ENCODE measurements at places on chromosomes 5 and 9.

GRCh38 chr5:96537386-96537785 is 104.3 kb upstream of the PCSK1 start:
- DNase-seq: no peak

- DNase-seq: no peak
Observed at GRCh38 chr9:78030296-78030552, 1.4 kb downstream of the GNAQ start.

DNA sequence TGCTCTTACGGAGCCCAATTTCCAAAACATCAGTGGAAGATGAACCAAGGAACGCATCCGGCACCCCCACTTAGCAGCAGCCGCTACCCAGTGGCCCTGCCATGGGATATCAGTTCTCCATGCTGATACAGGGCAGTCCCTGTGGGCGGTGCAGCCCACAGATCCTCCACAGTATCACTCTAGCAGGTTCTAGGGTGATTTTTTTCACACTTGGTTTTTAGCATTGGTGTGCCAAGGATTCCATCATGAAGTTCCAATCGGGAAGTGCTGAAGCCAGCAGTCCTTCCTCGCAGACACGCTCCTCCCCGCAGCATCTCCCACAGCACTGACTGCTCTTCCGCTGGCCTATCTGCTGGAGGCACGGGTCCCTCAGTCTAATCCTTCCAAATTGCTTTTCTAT is 261.9 kb downstream of the SYK start:
- DNase-seq: no peak

DNA sequence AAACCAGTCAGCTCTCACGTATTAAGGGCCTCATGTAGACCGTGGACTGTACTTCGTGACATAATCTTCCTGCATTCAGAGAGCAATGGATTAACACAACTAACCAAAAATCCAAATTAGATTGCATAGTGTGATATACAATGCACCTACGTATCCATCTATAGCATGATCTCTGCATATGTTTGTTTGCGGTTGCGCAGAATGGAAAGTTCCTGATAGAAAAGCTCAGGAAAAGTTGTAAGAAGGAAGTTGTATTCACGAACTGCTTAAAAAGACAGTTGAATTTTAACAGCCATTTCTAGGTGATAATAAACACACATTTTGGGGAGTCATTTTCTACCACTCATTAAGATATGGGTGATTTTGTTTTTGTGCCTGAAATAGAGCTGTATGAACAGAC is 869.0 kb downstream of the TLE4 start:
- no peak for DNase-seq

DNA sequence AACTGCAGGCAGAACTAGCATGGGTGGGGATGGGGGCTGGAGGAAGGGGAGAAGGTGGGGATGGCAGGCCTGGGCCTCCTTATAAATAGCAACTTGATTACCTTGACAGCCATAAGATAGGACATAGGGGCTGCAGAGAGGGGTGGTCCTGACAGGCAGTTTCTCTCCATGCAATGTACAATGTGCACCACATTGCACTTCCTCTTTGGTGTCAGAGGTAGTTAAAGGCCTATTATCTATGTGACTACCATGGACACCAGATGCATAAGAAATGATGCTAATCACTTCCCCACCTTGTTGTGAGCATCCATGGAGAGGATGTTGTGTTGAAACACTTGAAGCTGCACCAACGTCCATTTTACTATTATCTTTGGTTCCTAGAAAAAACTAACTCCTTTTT is 20.2 kb upstream of the SUB1 start:
- no peak for DNase-seq

DNA sequence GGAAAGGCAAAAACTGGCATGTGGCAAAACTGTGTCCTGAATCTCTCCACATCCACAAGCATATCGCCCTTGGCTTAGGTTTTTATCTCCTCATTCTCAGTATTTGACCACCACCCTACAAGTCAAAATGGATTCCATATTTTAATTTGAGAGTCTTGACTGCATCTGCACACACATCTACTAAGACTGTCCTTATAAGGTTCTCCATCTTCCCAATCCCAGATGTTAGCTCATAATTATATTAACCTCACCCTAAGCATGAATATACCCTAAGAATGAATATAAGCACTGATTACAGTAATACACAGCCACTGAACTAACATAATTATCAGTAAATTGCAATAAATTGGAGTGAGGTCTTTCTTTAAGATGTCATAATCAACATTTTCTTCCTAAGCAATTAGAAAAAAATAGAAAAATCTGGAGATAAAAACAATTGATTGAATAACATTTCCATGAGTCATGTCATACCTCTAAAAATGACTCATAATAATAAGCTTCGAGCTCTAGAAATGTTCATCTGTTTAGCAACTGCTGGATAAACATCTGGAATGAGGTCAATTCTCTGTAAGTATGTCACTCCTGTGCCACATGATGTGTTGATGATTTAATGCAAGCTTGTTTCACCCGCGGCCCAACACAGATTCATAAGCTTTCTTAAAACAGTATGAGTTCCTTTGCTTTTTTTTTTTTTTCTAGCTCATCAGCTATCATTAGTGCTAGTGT is 39.9 kb upstream of the PAM start:
- DNase-seq: no peak

GRCh38 chr5:766666-767431 is 17.7 kb downstream of the ZDHHC11B start:
- DNase-seq: no peak

DNA sequence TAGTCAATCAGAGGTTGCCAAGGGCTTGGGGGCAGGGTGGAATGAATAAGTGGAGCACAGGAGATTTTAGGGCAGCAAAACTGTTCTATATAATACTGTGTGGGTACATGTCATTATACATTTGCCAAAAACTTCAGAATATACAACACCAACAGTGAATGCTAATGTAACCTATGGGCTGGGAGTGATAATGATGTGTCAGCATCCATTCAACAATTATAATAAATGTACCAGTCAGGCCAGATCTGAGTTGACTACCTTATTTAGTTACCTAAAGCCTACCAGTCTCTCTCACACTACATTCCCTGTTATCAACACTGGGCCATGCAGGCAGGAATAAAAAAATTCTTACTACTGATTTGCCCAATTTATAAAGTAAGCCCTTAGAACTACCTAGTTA is 884.5 kb downstream of the TLE1 start:
- no peak for DNase-seq

GRCh38 chr5:126004636-126005035 is 418.6 kb upstream of the GRAMD2B start:
- DNase-seq: peak; percentile 95

- DNase-seq: no peak
Observed at GRCh38 chr9:24044576-24044975, 218.5 kb upstream of the ELAVL2 start.

DNA sequence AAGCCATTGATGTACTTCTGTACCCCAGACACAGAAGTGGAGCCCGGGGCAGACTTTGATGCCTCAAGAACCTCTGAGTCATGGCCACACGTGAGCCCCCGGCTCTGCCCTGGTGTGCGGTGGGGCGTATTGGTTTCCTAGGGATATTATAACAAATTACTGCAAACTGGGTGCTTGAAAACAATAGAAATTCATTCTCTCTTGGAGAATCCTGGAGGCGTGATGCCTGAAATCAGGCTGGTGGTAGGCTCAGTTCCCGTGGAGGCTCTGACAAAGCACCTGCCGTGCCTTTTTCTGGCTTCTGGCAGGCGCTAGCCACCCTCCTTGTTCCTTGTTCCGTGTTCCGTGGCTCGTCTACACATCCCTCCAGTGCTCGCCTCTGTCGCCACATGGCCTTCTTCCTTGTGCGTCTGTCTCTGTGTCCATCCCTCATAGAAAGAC is 24.2 kb downstream of the NEK6 start:
- DNase-seq: no peak

DNA sequence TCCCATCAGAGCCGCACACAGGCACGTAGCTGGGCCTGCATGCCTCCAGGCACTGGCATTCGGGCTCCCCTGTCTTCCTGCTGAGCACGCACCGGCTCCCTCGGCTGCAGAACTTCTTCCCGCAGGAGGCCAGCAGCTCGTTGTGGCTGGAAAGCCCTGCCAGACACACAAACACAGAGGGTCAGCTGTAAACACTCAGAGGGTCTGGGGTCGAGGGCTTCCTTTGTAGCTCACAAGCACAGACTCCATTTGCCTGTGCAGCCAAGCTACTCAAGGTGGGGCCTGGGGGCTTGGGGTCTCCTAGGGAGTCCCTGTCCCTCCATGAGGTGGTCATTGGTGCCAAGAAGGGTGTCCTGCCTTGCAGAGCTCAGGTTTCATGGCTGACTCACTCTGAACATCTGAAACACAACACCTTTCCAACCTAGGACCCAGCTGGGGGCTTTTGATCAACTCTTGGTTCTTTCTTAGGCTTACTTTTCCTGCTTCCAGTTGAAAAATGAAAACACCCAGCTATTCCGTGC is 211.4 kb downstream of the FSTL4 start:
- DNase-seq: no peak

DNA sequence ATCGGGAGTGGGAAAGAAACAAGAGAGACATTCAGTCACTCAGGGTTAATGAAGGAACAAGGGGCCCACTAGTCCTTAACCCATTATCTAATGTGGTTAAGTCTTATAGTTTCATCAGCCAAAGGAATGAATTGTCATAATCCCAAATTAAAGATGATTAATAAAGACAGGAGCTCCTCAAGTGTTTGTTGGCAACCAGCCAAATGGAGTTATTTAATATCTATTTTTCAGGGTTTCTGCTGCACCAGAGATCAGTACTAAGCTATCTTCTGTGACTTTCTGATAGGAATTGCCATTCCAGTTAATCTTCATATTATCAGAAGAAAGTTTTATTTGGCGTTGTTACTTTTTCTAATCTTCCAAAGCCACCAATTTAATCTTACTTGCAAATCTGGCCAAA is 34.0 kb upstream of the FCHO2 start:
- DNase-seq: no peak

GRCh38 chr5:133610489-133611356 is 1.6 kb downstream of the FSTL4 start:
- DNase-seq: no peak

DNA sequence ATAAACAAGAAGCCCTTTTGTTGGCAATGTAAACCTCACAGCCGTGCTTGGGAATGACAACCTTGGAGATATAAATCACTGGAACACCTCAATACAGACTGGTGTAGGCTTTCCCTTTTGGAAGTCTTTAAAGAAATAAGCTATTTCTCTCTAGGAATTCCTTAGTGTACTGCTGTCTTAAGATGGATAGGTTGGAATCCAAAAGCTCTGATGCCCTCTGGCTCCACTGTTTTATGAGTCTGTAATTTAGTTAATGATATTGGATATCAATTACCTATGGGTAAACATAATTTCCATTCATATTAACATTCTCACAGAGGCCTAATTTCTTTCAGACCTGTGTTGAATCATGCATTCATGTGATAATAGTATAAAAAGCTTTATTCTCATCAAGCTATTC is 435.9 kb upstream of the MPDZ start:
- no peak for DNase-seq

GRCh38 chr5:66306105-66306843 is 162.2 kb downstream of the SREK1 start:
- peak; percentile 26 for DNase-seq

GRCh38 chr5:178504340-178504960 is 85.7 kb downstream of the COL23A1 start:
- no peak for DNase-seq

- no peak for DNase-seq
Observed at GRCh38 chr5:135042595-135042994, 8.6 kb upstream of the PITX1 start.

- DNase-seq: no peak
Observed at GRCh38 chr5:36152324-36153297, 700 bp downstream of the SKP2 start.

- DNase-seq: no peak
Observed at GRCh38 chr5:112183103-112183711, 235.9 kb downstream of the EPB41L4A start.

DNA sequence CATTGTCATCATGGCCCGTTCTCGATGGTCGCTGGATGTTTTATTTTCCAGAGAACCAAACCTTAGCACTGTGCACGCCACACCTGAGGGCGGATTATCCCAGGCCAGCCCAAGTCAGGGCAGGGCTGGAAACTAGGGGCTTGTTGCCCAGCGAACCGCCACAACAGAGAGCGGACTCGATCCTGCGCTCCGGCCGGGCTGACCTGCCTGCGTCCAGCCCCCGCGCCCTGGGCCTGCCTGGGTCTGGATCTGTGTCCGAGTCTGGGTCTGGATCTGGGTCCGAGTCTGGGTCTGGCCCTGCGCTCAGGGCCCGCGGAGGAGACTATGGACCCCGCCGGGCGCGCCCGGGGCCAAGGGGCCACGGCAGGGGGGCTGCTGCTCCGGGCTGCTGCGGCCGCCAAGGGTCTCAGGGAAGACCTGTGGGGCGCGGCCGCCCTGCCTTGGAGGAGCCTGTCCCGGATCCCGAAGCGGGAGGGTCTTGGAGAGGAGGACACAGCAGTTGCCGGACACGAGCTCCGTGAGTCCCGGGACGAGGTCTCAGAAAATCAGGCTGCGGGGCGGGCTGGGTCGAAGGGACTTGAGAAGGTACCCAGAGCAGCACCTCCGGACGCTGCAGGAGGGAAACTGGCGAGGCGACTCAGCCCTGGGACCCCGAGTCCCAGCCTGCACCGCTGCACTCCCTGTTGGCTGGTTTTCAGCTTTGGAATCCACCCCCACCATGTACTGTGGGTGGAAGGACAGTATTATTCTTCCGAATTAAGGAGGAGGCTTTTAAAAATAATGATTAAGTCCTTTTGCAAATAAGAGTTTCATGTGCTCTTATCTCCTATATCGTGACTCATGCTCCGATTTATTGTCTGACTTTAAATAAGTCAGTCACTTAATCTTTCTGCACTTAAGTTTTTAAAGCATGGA is at the start of gene ANKDD1B:
ANKDD1B (plus strand) TSS at position 143 of the 915 bp plus-strand sequence; CDS start at position 325, 182 bp downstream.
- DNase-seq: no peak

GRCh38 chr9:33785914-33786313 is 9.4 kb upstream of the PRSS3 start:
- no peak for DNase-seq

DNA sequence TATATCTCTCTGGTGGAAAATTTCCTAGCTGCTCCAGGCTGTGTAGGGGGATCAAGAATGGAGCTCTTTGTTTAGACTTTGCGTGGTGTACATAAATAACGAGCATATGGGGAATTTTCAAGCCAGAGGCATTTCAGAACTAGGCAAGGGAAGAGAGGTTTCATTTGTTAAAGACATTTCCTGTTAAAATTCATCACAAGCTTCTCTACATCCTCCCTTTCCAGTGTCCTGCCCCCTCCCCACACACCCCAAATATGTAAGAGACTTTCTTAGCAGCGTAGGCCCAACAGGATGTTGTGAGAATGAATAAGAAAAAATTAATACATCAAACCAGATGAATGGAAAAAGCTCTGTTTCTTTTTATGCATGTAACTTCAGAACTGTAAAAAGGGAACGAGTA is 150.3 kb downstream of the GPBP1 start:
- DNase-seq: no peak

DNA sequence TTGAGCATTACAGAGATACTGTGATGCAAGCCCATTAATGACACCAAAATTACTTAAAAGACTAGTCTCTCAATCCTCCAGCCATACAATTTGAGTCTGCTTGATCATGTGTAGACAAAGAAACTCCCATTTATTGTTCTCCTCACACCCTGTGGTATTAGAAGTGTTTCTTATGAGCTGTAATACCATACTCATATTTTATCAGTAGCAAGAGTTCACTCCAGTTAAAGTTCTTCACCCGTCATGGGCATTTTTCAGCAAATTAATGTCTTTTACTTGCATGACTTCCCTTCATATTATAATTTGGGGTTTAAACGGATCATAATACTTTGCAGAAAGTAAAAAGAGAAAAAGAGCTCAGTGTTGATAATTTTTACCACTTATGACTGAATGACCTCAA is 242.9 kb downstream of the BNC2 start:
- DNase-seq: peak; percentile 59

GRCh38 chr9:98520221-98520960 is 188.3 kb downstream of the GABBR2 start:
- peak; percentile 74 for DNase-seq

- no peak for DNase-seq
Observed at GRCh38 chr9:70874451-70874850, 247.0 kb downstream of the TRPM3 start.
